ENCODE measurements at places on chromosomes 1 and 21. TPM values are rescaled to one million over a fixed set of nuclear protein-coding genes. Genes with fewer than 3 reads are reported as not detected.
A peak's percentile ranks its signal among the peaks of the same experiment; 100 is the strongest.

GRCh38 chr1:62240651-62241370, 46.2 kb downstream of the L1TD1 start:
- no peaks in the 10 kb centered on the region for H3K36me3 ChIP-seq
- no peak overlapping the region for H3K4me3 ChIP-seq
- H3K27ac ChIP-seq, result no peak overlapping the region
- peaks cover 41% of the 10 kb centered on the region for H3K27me3 ChIP-seq
- H3K4me1 ChIP-seq, result peaks cover 12% of the 10 kb centered on the region

Gene GBP7
- 0.24 TPM for total RNA-seq

GRCh38 chr1:51792864-51793263, 85.7 kb downstream of the NRDC start:
- DNase-seq, result no peak
- H3K4me3 ChIP-seq, result no peak overlapping the region
- no peaks in the 10 kb centered on the region for H3K4me1 ChIP-seq
- H3K27me3 ChIP-seq, result no peaks in the 10 kb centered on the region
- H3K27ac ChIP-seq, result peak overlapping the region; percentile 5

DNA sequence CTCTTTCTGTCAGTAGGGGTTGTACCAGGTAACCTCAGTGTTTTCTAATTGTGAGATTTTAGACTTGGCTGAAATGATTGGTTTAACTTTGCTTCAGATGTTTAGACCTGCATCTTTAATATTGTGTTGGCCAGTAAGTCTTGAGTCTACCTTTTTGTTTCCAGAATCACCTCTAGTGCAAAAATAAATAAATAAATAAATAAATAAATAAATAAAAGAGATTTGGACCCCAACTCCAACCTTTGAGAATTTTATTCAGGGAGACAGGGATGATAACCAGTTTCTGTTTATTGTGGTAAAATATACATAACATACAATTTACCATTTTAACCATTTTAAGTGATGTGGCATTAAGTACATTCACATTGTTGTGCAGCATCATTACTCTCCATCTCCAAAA, 64.4 kb downstream of the RAVER2 start:
- H3K4me3 ChIP-seq, result no peak overlapping the region
- no peaks in the 10 kb centered on the region for H3K36me3 ChIP-seq
- no peak for DNase-seq
- H3K27ac ChIP-seq, result no peak overlapping the region
- no peaks in the 10 kb centered on the region for H3K27me3 ChIP-seq

Gene SPRR5
- total RNA-seq, result not detected

GRCh38 chr1:157841708-157842107, at the start of gene CD5L:
TSS of gene CD5L (minus strand) at chr1:157841808. CDS start at chr1:157841701, 107 bp downstream.
- no peaks in the 10 kb centered on the region for H3K36me3 ChIP-seq
- no peak for DNase-seq

GRCh38 chr1:152535774-152536173, 21.5 kb downstream of the CRCT1 start:
- no peak overlapping the region for H3K27ac ChIP-seq
- H3K27me3 ChIP-seq, result peaks cover 63% of the 10 kb centered on the region
- no peak for DNase-seq
- H3K4me1 ChIP-seq, result no peaks in the 10 kb centered on the region

- no peaks in the 10 kb centered on the region for H3K4me1 ChIP-seq
- H3K36me3 ChIP-seq, result no peaks in the 10 kb centered on the region
- H3K27ac ChIP-seq, result no peak overlapping the region
- H3K27me3 ChIP-seq, result no peaks in the 10 kb centered on the region
- no peak for DNase-seq
Observed at GRCh38 chr21:16423921-16424320, 694.1 kb downstream of the USP25 start.

DNA sequence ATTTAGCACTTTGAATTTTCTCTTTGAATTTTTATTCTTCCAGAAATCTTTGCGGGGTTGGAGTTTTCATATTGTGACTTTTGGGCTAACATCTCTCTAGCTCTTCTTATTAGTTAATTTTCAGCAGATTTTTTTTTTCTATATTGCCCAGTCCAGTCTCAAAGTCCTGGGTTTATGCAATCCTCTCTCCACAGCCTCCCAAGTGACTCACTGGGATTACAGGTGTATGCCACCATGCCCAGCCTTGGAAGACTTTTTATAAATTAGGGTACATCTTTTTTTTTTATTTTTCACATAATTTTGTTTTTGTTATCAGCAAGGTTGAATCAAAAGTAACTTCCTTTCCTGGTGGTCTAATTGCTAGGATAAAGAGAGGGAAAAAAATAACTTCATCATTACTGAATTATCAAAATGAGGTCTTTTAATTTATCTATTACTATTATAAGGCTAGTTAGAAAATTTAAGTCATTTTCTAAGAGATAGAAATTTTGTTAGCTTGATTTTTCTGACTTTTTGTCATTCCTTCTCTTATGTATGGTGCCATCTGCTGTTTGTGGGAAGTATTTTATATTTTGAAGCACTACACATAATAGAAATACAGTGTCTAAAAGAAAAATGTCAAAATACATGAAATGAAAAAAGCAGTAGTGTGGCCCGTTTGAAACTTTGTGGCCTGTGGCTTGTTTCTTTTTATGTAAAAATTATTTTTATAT, 273.4 kb upstream of the CACYBP start:
- H3K27ac ChIP-seq, result no peak overlapping the region
- no peaks in the 10 kb centered on the region for H3K36me3 ChIP-seq
- DNase-seq, result no peak
- H3K4me1 ChIP-seq, result no peaks in the 10 kb centered on the region

DNA sequence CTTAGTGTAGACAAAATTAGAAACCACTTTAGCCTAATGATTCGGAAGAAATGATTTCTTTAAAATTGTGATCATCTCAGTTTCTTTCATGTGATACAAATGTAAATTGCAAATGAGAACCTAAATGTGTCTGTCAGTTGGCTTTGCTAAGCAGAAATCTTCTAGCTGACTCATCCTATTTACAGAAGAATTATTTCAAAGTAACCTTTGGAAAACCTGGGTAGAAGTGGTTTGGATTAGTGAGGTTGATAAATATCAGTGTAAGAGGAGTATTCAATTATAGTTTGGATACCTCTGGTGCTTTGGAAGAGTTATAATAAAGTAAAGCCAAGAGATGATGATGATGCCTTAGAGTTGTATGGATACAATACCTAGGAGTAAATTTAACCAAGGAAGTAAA, 37.4 kb downstream of the CC2D1B start:
- DNase-seq, result no peak
- H3K27me3 ChIP-seq, result no peaks in the 10 kb centered on the region
- no peaks in the 10 kb centered on the region for H3K4me1 ChIP-seq

GRCh38 chr21:34968414-34969333, 80.4 kb downstream of the RUNX1 start:
- no peaks in the 10 kb centered on the region for H3K36me3 ChIP-seq
- H3K27me3 ChIP-seq, result no peaks in the 10 kb centered on the region
- H3K4me3 ChIP-seq, result no peak overlapping the region

Gene HYI
- 67.4 TPM for total RNA-seq

DNA sequence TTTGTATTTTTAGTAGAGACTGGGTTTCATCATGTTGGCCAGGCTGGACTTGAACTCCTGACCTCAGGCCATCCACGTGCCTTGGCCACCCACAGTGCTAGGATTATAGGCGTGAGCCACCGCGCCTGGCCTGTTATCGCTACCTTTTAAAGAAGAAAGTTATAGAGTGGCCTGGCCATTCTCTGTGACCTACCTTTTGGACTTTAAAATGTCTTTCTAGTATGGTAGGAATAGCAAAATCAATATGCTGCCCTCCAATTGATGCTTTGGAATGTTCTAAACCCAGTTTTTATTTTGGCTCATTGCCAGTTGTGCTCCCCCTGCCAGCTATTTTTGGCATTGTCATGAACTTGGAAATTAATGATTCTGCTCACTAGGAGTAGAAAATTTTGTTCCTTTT, 19.9 kb downstream of the HIPK1 start:
- H3K4me1 ChIP-seq, result peaks cover 7% of the 10 kb centered on the region
- H3K27ac ChIP-seq, result no peak overlapping the region
- no peaks in the 10 kb centered on the region for H3K27me3 ChIP-seq
- H3K36me3 ChIP-seq, result no peaks in the 10 kb centered on the region

Gene WNT4
- 2.4 TPM for total RNA-seq

GRCh38 chr1:175138579-175138978, 54.0 kb downstream of the KIAA0040 start:
- peaks cover 87% of the 10 kb centered on the region for H3K27me3 ChIP-seq
- no peak for DNase-seq
- H3K4me1 ChIP-seq, result no peaks in the 10 kb centered on the region
- H3K27ac ChIP-seq, result no peak overlapping the region
- H3K4me3 ChIP-seq, result no peak overlapping the region

- no peaks in the 10 kb centered on the region for H3K4me1 ChIP-seq
- H3K27ac ChIP-seq, result no peak overlapping the region
- H3K36me3 ChIP-seq, result no peaks in the 10 kb centered on the region
- DNase-seq, result no peak
- no peak overlapping the region for H3K4me3 ChIP-seq
Observed at GRCh38 chr1:75136921-75137641, 2.9 kb downstream of the LHX8 start.

DNA sequence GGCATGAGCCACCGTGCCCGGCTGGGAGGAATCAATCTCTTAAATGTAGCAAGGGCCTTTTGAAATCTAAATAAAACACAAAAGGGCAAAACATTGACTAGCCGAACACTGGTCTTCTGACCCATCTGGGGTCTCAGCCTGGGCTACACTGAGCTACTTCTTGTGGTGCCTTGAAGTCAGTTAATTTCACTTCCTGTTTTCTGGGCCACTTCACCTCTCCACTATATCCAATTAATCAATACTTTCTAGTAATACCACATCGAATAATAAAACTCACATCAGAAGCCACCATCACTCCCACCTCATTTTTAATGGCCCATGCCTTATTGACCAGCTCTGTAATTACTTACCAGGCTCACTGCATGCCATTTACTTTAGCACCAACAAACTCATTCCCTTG, 138.0 kb upstream of the SAMSN1 start:
- H3K27me3 ChIP-seq, result no peaks in the 10 kb centered on the region
- no peak overlapping the region for H3K4me3 ChIP-seq
- H3K27ac ChIP-seq, result no peak overlapping the region
- H3K4me1 ChIP-seq, result no peaks in the 10 kb centered on the region
- no peak for DNase-seq

GRCh38 chr1:38061883-38062328, 15.3 kb upstream of the POU3F1 start:
- no peak for DNase-seq
- no peaks in the 10 kb centered on the region for H3K4me1 ChIP-seq

GRCh38 chr1:152441756-152442155, 27.7 kb upstream of the CRNN start:
- no peaks in the 10 kb centered on the region for H3K36me3 ChIP-seq
- no peak for DNase-seq
- H3K27me3 ChIP-seq, result peaks cover 82% of the 10 kb centered on the region

Gene DENND2D
- 20.0 TPM for total RNA-seq

Gene CLDN17
- not detected for total RNA-seq

Gene MDM4
- total RNA-seq, result 106 TPM

DNA sequence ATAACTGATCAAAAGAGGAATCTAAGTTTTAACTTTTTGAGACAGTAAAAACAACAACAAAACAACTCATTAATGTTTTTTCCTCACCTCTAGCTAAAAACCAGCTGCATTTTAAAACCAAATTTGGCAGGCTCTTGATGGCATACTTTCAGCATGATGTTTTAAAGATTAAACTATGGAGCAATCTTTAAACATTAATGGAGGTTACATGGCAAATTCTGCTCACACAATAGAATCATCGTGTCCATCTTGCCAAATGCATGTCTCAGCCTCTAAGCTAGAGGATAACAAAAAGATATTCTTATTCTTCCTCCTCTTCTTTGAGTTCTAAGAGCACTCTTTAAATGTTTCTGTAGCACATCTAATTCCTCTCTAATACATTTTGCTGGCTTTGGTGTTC, 579.8 kb upstream of the PKN2 start:
- no peak overlapping the region for H3K27ac ChIP-seq
- H3K27me3 ChIP-seq, result no peaks in the 10 kb centered on the region
- no peaks in the 10 kb centered on the region for H3K36me3 ChIP-seq
- no peak overlapping the region for H3K4me3 ChIP-seq
- H3K4me1 ChIP-seq, result peaks cover 21% of the 10 kb centered on the region

DNA sequence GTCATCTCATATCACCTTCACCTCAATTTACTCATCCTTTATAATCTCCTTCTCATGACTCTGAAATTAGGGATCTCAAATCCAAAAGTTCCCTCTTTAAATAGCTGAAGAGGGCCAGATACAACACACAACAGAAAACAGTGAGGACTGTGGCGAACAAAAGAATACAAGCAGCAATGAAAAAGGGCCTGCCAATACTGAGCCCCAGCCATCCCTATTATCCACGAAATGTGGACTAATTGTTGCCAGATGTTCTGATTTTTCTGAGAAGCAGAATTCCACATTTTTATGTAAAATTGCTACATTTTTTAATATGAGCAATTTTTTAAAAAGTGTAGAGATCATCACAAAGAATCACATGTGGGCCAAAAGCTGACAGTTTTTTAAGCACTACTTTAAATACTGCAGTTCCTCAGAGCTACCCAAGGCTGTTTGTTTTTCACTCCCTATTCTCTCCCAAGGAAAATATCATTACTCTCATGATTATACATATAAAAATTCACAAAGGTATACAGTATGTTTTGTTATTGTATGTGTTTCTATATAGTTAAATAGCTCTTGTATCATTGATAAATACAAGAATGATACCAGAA, 90.0 kb downstream of the ASH1L start:
- no peak for DNase-seq
- peaks cover 9% of the 10 kb centered on the region for H3K4me1 ChIP-seq
- no peaks in the 10 kb centered on the region for H3K36me3 ChIP-seq
- H3K27me3 ChIP-seq, result no peaks in the 10 kb centered on the region
- no peak overlapping the region for H3K27ac ChIP-seq

- H3K4me3 ChIP-seq, result no peak overlapping the region
- H3K4me1 ChIP-seq, result no peaks in the 10 kb centered on the region
- H3K27ac ChIP-seq, result no peak overlapping the region
- H3K36me3 ChIP-seq, result peaks cover 12% of the 10 kb centered on the region
- no peaks in the 10 kb centered on the region for H3K27me3 ChIP-seq
Observed at GRCh38 chr21:41431788-41432548, 5.9 kb downstream of the MX1 start.

DNA sequence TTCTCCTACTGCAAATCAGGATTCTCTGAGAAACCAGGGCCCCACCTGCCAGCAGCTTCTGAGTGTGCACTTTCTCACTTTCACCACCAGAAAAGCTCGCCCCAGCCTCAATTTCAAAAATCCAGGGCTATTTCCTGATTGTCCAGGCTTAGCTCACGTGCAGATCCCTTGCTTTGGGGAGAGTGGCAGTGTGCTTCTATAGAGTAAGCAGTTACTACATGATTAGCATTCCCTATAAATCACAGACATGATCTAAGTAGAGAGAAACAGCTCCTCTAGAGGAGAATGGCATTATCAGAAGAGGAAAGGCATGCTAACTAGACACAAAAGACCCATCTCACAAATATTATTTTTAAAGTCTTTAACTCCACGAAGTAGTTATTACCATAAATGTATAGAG, 456.0 kb upstream of the PKN2 start:
- H3K36me3 ChIP-seq, result no peaks in the 10 kb centered on the region
- H3K4me3 ChIP-seq, result no peak overlapping the region
- H3K27ac ChIP-seq, result no peak overlapping the region
- no peak for DNase-seq
- H3K4me1 ChIP-seq, result peaks cover 8% of the 10 kb centered on the region
- no peaks in the 10 kb centered on the region for H3K27me3 ChIP-seq
